Stimulated activated CD8-positive, alpha-beta memory T cell treated with anti-CD3 and anti-CD28 coated beads, Interleukin-7, amount 100 ng/mL, for 4 hours (primary cell): ENCODE measurements at places on chromosomes 5 and 9.

DNA sequence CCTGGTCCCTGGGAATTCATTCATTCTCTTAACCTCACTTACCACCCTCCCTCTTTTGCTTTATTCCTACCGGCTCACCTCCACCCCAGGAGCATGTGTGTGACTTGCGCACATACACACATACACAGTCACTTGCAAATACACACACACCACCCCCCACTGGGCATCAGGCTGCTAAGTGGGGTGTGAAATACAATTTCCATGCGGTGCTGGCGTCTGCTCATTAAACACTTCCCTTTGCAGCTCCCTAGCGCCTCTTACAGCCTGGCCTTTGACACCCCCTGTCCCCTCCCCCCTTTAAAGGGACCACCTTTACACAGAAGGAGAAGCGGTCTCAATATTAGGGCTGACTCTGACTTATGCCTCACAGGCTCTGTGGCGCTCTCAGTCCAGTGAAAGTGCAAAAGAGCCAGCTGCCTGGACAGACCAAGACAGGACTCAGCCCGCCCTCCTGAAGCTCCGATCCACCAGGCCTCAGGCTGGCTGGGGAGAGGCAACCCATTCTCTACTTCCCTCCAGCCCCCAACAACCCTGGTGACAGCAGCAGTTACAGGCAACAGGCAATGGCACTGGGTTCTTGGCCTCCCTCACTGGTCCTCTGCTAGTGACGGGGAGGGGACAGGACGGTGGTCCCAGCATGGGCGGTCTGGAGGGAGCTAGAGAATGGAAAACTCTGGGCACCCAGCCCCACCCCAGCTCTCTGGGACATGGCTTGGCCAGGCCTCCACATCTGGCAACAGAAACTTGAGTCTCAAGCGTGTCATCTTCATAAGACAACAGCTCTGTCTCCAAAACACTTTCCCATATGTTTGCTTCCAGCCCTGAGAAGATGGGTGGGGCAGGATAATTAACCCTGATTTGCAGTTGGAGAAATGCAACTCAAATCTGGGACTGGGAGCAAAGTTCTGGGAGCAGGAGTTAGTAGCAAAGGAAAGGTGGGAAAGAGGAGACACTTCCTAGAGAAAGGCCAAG is 12.0 kb downstream of the ENHO start:
- DNase-seq = no peak

DNA sequence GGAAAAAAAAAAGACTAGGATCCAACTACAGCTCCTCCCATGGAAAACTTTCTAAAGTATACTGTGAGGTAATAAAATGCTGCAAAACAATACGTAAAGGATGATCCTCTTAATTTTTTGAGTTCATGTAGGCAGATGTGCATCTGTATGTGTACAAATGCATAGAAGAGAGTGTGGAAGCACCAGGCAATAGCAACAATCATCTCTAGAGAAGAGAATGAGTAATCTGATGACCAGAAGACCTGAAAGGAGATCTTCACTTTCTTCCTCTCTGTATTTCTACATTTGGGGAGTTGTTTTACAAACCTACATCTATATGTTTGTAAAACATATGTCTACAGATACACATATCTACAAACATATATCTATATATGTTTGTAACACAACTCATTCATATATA is 29.3 kb upstream of the SPDL1 start:
- no peak for DNase-seq

DNA sequence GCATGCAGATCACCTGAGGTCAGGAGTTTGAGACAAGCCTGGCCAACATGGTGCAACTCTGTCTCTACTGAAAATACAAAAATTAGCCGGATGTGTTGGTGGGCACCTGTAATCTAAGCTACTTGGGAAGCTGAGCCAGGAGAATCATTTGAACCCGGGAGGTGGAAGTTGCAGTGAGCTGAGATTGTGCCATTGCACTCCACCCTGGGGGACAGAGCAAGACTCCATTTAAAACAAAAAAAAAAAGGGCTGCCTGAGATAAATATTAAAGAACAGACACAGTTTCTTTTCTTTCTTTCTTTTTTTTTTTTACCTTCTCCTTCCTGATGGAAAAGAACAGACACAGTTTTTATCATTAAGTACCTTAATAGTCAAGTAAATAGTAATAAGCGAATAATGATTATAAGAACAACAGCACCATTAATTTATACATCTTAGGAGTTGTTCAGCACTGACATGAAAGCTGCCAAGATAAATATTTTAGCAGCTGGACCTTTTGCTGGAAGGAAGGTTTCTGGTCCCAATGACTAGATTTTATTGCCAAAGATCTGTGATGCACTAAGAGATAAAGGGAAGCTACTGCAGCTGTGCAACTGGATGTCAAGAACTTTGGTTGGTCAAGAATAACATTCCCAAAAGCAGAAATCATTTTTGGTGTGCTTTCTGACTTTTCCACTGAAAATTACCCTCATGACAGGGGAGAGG is 7.0 kb downstream of the CENPP start:
- no peak for DNase-seq

- no peak for DNase-seq
Measured at GRCh38 chr5:33806738-33807442, 84.9 kb downstream of the ADAMTS12 start.

- DNase-seq = no peak
Measured at GRCh38 chr9:34279411-34279810, 49.7 kb downstream of the KIF24 start.

DNA sequence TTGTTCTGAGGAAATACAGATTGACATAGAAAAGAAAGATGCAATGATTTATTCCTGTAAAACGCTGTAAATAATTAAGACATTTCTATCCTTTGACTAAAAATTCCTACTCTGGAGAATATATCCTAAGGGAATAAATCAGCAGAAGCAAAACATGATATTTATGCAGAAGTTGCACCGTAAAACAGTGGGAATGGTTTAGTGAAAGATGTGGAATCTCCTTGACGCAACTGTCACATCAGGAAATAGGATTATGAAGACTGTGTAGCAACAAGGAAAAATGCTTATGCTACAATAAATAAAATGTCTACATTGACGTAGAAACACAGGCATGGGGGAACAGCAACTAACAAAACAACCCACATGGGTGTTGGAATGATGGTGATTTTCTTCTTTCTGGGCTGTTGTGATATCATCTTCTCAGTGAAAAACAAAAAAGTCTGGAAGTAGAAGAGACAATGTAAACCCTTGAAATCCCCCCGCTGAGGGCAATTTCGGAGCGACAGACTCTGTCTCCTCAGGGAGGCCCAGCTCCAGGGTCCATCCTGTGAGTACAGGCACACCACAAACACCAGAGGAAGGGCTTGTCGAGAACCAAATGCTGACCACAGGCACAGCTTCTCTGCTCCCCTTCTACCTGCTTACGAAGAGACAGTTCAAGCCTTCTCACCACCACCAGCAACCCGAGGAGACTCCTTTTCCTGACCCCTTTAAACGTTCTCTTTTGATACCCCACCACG is 25.2 kb downstream of the COL23A1 start:
- no peak for DNase-seq

GRCh38 chr5:105230516-105231157 is 1668.0 kb upstream of the NUDT12 start:
- DNase-seq = no peak

- DNase-seq = no peak
Measured at GRCh38 chr5:112711436-112711835, 26.2 kb upstream of the APC start.

DNA sequence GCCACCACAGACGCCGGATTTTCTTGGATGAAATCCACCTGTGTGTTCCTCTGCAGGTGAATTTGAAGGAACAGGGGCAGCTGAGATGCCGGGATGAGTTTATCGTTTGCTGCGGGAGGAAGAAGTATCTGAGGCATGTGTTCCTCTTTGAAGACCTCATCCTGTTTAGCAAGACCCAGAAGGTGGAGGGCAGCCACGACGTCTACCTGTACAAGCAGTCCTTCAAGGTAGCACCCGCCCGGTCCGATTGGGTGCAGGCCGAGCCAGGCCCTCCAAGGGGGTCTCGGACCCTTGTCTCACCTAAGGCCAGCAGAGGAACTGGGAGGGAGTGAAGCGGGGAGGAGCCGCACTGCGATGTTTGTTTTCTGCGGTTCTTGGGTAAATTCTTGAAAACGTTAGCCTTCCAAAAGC is 18.4 kb upstream of the LRRC14B start:
- no peak for DNase-seq

GRCh38 chr9:68476422-68476821 is 64.3 kb downstream of the TMEM252 start:
- DNase-seq = no peak

GRCh38 chr9:77440057-77440456 is 208.1 kb downstream of the GNA14 start:
- DNase-seq = no peak

- no peak for DNase-seq
Measured at GRCh38 chr5:120452471-120452870, 11.6 kb upstream of the PRR16 start.

DNA sequence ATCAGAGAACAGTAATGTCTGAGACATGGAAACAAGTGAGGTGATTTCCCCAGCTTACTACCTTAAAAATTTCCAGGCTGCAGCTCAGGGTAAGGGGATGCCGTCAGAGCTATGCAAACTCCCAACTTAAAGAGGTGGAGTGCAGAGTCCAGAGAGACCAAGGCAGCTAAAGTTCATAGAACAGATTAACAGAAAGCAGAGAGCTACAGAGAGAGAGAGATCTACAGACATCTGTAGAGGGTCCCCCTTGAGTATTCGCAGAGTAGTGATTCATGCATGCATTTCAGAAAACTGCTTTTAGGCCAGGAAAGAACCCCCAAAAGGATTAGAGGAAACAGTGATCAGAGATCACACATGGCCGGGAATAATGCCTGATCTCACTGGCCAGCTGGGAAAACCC is 306.2 kb upstream of the PUM3 start:
- no peak for DNase-seq

GRCh38 chr5:67657055-67657454 is 460.5 kb upstream of the CD180 start:
- DNase-seq = no peak

DNA sequence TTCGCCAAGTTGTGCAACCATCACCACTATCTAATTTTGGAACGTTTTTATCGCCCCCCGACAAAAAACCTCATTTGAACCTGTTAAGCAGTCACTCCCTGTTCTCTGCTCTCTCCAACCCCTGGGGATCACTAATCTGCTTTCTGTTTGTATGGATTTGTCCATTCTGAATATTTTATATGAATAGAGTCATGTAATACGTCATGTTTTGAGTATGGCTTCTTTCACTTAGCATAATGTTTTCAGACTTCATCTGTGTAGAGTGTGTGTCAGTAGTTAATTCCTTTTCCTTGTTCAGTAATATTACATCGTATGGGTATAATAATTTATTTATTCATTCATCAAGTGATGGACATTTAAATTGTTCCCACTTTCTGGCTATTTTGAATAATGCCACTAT is 232.2 kb downstream of the SMARCA2 start:
- DNase-seq = no peak

DNA sequence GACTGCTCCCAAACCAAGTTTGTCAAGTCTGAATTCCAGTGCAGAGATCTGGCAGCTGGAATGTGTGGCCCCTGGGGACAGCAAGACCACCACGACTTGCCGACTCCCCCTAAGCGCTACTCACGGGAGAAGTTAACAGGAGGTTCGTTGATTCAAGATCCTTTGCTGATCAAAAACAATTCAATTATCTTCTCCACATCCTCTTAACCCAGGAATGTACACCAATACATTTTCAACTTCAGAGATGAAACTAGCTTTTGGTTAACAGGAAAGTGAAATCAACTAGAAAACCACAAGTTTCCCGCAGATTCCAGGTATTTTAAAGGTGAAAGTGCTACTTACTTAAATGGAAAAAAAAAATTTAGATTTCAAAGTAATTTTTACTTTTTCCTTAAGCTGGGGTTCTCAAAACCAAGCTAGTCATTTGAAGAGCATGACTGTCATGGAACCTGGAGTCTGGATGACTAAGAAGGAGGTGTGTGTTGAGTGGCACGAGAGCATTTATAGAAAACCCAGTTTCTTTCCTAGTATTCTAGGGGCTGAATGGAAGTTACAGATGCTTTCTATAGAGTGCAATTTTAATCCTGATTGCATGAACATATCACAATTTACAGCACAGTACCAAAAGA is 257.5 kb upstream of the PANK3 start:
- no peak for DNase-seq

GRCh38 chr9:107928701-107929371 is 439.3 kb upstream of the KLF4 start:
- DNase-seq = no peak

GRCh38 chr9:113398796-113399195 is 2.3 kb downstream of the ALAD start:
- no peak for DNase-seq

DNA sequence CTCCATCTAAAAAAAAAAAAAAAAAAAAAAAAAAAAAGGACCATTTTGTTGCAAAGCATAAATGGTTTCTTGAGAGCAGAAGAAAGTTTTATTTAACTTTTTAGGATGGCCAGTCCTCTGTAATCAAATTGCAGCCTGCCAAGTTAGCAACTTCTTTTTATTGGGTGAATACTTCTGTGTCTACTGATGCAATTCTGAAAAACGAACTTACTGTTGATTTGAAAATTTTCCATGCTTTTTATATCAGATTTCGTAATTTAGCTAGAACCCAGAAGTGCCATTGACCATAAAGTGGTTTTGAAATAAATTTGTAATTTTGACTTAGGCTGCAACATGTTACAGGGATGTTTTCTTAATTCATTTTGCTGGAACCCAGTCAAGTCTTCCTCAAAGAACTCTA is 269.1 kb upstream of the ACTBL2 start:
- no peak for DNase-seq

GRCh38 chr5:138985256-138985655 is 110.1 kb upstream of the LRRTM2 start:
- DNase-seq = no peak

DNA sequence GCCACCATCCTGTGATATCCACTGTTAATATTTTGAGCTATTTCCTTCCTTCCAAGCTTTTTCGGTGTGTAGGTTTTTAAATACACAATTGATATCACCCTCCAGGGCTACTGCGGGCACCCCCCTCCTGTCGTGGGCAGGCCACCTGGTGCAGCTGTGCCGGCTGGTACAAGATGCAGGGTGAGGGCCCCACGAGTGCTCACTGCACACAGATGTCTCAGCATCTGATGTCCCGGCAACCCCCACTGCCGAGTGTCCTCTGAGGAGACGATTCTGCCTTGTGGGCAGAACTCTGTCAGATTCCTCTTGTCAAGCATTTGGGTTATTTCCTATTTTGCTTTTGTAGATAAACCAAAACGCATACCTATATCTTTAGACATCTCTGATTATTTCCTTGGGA is 25.1 kb downstream of the CACNA1B start:
- no peak for DNase-seq

- DNase-seq = no peak
Measured at GRCh38 chr9:99003308-99003707, 59.6 kb downstream of the COL15A1 start.
